ENCODE measurements at places on chromosomes 7 and 10. TPM values are rescaled to one million over a fixed set of nuclear protein-coding genes. Genes with fewer than 3 reads are reported as not detected.

The TBX20 gene
- total RNA-seq, result 5.5 TPM

The PODXL gene
- total RNA-seq, result 21.4 TPM

GRCh38 chr7:12635830-12636229 lies 51.6 kb upstream of the ARL4A start:
- no peak overlapping the region for H3K4me3 ChIP-seq
- H3K27me3 ChIP-seq, result no peaks in the 10 kb centered on the region
- no peaks in the 10 kb centered on the region for H3K36me3 ChIP-seq
- H3K4me1 ChIP-seq, result peaks cover 4% of the 10 kb centered on the region
- DNase-seq, result no peak

GRCh38 chr10:104235801-104236200 lies 3.6 kb upstream of the CFAP43 start:
- H3K36me3 ChIP-seq, result no peaks in the 10 kb centered on the region
- H3K4me1 ChIP-seq, result peaks cover 8% of the 10 kb centered on the region
- H3K27me3 ChIP-seq, result peaks cover 41% of the 10 kb centered on the region
- H3K4me3 ChIP-seq, result no peak overlapping the region
- DNase-seq, result no peak

DNA sequence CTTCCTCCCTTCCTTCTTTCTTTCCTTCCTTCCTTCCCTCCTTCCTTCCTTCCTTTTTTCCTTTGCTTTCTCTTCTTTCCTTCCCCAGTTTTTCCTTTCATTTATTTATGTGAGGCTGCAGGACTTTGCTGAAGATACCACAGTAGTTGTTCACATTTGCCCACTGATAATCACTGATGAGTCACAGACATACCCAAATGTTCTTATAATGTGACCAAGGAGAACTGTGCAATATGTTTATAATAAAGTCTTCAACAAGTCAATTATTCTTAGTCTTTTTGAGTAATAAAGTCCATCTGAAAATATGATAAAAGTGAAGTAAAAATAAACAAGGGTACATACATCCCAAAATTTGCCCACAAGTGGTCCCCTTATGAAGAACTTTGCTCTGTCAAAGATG lies 159.7 kb downstream of the GNAI1 start:
- peaks cover 18% of the 10 kb centered on the region for H3K4me1 ChIP-seq
- H3K36me3 ChIP-seq, result peaks cover 13% of the 10 kb centered on the region
- no peak overlapping the region for H3K4me3 ChIP-seq
- H3K27me3 ChIP-seq, result no peaks in the 10 kb centered on the region
- DNase-seq, result no peak
- no peak overlapping the region for H3K27ac ChIP-seq

The GNA12 gene
- 62.5 TPM for total RNA-seq

DNA sequence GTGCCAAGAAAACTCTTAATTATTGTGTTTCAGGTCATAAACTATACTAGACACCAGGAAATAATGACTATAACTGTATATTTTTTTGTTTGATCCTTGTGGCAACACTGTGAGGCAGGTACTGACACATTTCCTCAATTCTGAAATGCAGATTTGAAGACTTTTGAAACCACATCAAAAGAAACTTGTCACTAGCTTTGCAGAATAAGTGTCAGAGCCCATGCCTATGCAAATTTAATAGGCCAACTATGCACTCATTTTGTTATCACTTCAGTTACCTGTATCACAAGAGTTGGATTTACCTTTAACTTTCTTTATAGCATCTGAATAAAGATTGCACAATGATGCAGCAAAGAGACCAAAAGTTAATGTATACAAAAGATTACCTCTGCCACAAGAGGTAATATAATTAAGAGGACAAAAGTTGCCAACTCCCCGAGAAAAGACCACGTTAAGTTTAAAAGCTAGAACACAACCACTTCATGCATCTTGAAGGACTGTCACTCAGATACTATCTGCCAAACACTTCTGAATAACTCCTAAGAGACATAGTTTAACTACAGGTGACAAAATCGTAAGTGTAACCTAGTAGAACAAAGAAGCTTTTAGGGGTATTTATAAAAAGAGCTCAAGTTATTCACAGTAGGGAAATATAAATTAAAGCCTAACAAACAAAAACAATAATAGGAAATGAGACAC lies 80.5 kb downstream of the ELAPOR2 start:
- H3K4me1 ChIP-seq, result peaks cover 25% of the 10 kb centered on the region
- no peak overlapping the region for H3K4me3 ChIP-seq
- H3K27ac ChIP-seq, result no peak overlapping the region

The H2BK1 gene
- not detected for total RNA-seq

- no peak for DNase-seq
- no peak overlapping the region for H3K27ac ChIP-seq
- peaks cover 19% of the 10 kb centered on the region for H3K36me3 ChIP-seq
Measured at GRCh38 chr7:44665531-44666213, 59.2 kb downstream of the OGDH start.

- peaks cover 17% of the 10 kb centered on the region for H3K4me1 ChIP-seq
- no peaks in the 10 kb centered on the region for H3K36me3 ChIP-seq
- no peaks in the 10 kb centered on the region for H3K27me3 ChIP-seq
Measured at GRCh38 chr10:33279811-33280602, 54.5 kb downstream of the NRP1 start.

DNA sequence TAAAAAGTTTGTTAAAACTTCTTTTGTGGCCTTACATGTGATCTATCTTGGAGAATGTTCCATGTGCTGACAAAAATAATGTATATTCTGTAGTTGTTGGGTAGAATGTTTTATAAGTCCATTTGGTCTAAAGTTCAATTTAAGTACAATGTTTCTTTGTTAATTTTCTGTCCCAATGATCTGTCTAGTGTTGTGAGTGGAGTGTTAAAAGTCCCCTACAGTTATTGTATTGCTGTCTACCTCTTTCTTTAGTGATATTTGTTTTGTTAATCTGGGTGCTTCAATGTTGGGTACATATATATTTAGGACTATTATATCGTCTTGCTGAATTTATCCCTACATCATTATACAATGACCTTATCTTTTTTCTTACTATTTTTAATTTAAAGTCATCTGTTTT lies 6.9 kb downstream of the TMEM140 start:
- H3K4me3 ChIP-seq, result no peak overlapping the region
- no peaks in the 10 kb centered on the region for H3K27me3 ChIP-seq
- H3K4me1 ChIP-seq, result no peaks in the 10 kb centered on the region
- H3K36me3 ChIP-seq, result peaks cover 45% of the 10 kb centered on the region
- DNase-seq, result no peak

The POLL gene
- 36.3 TPM for total RNA-seq

The SFTPA1 gene
- not detected for total RNA-seq

GRCh38 chr10:131896403-131896802 lies 4.4 kb upstream of the PPP2R2D start:
- H3K4me1 ChIP-seq, result peaks cover 7% of the 10 kb centered on the region
- no peak for DNase-seq
- H3K27ac ChIP-seq, result no peak overlapping the region
- no peaks in the 10 kb centered on the region for H3K36me3 ChIP-seq
- H3K27me3 ChIP-seq, result peaks cover 47% of the 10 kb centered on the region

- H3K4me3 ChIP-seq, result no peak overlapping the region
- no peaks in the 10 kb centered on the region for H3K27me3 ChIP-seq
- no peak for DNase-seq
- H3K36me3 ChIP-seq, result no peaks in the 10 kb centered on the region
- H3K4me1 ChIP-seq, result peaks cover 14% of the 10 kb centered on the region
- no peak overlapping the region for H3K27ac ChIP-seq
Measured at GRCh38 chr10:35926846-35927245, 284.8 kb upstream of the FZD8 start.

DNA sequence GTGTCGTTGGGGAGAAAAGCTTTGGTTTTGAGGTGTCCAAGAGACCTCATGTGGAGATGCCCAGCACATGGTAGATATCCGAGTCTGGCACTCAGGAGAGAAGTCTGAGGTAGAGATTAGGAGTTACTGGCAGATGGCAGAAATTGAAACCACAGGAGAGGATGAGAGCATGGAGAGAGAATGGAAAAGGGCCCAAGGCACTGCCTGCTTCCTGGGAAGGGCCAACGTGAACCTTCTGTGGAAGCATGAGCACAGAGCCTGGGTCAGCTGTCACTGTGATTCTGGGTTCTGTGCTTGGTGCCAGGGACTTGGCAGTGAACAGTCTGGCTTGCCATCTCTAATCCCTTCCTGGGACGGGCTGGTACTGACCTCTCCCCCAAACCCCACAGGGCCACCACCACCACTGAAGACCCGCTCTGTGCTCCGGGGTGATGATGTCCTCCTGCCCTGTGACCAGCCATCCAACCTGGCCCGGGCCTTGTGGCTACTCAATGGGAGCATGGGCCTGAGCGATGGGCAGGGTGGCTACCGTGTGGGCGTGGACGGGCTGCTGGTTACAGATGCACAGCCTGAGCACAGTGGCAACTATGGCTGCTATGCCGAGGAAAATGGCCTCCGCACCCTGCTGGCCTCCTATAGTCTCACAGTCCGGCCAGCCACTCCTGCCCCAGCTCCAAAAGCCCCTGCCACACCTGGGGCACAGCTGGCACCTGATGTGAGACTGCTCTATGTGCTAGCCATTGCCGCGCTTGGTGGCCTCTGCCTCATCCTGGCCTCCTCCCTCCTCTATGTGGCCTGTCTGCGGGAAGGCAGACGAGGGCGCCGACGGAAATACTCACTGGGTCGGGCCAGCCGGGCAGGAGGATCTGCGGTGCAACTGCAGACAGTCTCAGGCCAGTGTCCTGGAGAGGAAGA lies 4.1 kb downstream of the MRPL43 start:
- no peaks in the 10 kb centered on the region for H3K27me3 ChIP-seq
- H3K36me3 ChIP-seq, result peaks cover 2% of the 10 kb centered on the region
- H3K4me1 ChIP-seq, result peaks cover 21% of the 10 kb centered on the region

GRCh38 chr10:77168161-77168560 lies 469.4 kb downstream of the KCNMA1 start:
- no peak overlapping the region for H3K4me3 ChIP-seq
- H3K27me3 ChIP-seq, result peaks cover 20% of the 10 kb centered on the region
- no peak overlapping the region for H3K27ac ChIP-seq

DNA sequence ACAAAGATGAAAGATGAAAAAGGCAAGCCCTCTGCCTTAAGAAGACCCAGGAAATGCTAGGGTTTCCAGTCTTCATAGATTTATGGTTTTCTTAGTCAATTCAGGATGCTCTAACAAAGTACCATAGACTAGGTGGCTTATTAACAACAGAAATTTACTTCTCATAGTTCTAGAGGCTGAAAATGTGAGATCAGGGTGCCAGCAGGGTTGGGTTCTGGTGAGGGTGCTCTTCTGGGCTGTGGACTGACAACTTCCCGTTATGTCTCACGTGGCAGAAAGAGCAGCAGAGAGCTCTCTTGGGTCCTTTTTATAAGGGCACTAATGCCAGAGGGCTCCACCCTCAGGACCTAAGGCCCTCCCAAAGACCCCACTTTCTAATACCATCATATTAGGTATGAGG lies 23.7 kb downstream of the ELMO1 start:
- no peaks in the 10 kb centered on the region for H3K4me1 ChIP-seq
- H3K27me3 ChIP-seq, result no peaks in the 10 kb centered on the region
- no peaks in the 10 kb centered on the region for H3K36me3 ChIP-seq
- H3K4me3 ChIP-seq, result no peak overlapping the region
- H3K27ac ChIP-seq, result no peak overlapping the region

GRCh38 chr7:14717816-14718215 lies 184.7 kb downstream of the DGKB start:
- DNase-seq, result no peak
- no peaks in the 10 kb centered on the region for H3K36me3 ChIP-seq
- peaks cover 4% of the 10 kb centered on the region for H3K27me3 ChIP-seq
- H3K27ac ChIP-seq, result no peak overlapping the region

- H3K4me3 ChIP-seq, result peak overlapping the region; percentile 42
- peaks cover 3% of the 10 kb centered on the region for H3K36me3 ChIP-seq
- H3K27me3 ChIP-seq, result peaks cover 62% of the 10 kb centered on the region
- H3K27ac ChIP-seq, result no peak overlapping the region
Measured at GRCh38 chr7:45158471-45158870, 880 bp downstream of the RAMP3 start.

GRCh38 chr7:99098286-99098823 lies 45.6 kb downstream of the SMURF1 start:
- DNase-seq, result no peak
- no peaks in the 10 kb centered on the region for H3K27me3 ChIP-seq
- peak overlapping the region; percentile 1 for H3K27ac ChIP-seq
- H3K36me3 ChIP-seq, result peaks cover 3% of the 10 kb centered on the region
- peak overlapping the region; percentile 64 for H3K4me3 ChIP-seq

GRCh38 chr10:17056781-17057428 lies 72.7 kb downstream of the CUBN start:
- no peak for DNase-seq
- no peak overlapping the region for H3K4me3 ChIP-seq
- no peaks in the 10 kb centered on the region for H3K4me1 ChIP-seq
- H3K36me3 ChIP-seq, result peaks cover 8% of the 10 kb centered on the region
- no peak overlapping the region for H3K27ac ChIP-seq
- H3K27me3 ChIP-seq, result no peaks in the 10 kb centered on the region

GRCh38 chr10:107481881-107482280 lies 317.4 kb upstream of the SORCS1 start:
- peaks cover 3% of the 10 kb centered on the region for H3K36me3 ChIP-seq
- H3K4me1 ChIP-seq, result peaks cover 12% of the 10 kb centered on the region
- DNase-seq, result no peak
- H3K4me3 ChIP-seq, result no peak overlapping the region

The IL6 gene
- not detected for total RNA-seq

DNA sequence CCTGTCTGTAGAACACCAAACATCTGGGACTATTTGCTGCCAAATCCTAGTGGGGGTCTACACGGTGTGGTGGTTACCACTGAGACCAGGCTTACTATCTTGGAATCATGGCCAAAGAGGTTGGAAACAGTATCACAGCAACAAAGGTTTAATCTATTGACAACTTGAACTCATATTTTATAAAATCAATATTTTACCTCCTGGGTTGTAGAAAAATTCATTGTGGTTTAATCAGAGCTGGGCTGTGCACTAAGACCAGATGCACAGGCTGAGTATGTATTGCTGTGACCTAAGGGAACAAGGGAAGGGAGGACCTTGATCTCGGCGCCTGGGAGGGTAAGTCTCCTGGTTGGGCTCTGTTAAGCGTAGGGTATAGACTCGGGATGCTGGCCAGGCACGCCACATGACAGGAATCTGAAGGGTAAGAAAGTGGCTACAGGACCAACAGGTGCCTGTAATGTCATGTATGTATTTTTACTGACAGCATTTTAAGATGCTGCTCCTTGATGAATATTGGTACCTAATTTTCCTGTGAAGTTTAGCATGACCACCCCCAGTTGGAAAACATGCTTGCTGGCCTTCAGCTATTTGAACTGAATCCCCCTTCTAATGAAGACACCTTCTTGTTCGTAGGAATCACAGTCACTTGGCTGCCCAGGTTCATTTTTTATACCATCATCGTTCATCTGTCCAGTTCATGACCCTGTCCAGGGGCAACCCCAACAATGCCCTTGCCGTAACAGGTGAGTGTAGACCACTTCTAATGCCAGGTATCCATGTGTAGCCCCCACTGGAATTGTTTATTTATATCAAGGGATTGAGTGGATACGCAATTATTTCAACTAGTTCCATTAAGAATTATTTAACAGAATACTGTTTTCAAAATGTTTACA lies 79.5 kb downstream of the EZH2 start:
- H3K27ac ChIP-seq, result no peak overlapping the region
- peaks cover 36% of the 10 kb centered on the region for H3K36me3 ChIP-seq
- H3K4me1 ChIP-seq, result peaks cover 5% of the 10 kb centered on the region
- DNase-seq, result no peak
- H3K4me3 ChIP-seq, result peak overlapping the region; percentile 38

The AKAP9 gene
- total RNA-seq, result 35.8 TPM

All from neural crest cell (in vitro differentiated cells).